ENCODE measurements at places on chromosomes 11 and 22.

DNA sequence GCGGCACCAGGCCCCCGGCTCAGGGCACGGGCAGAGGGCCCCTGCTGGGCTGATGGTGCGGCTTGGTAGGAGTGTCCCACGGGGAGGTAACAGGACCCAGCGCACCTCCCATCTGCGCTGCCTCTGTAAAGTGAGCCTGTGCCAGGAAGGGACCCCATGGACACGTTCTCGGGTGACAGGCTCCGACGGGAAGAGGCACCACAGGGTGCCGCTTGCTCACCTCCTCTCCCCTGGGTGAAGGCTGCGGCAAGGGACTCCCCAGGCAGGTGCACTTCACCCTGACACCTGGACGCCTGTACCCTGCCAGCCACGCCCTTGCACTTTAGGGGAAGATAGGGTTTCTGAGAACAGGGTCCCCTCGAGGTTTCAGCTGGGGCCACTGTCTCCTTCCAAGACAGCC lies 48.1 kb downstream of the SHANK2 start:
- DNase-seq = no peak

- no peak for DNase-seq
These were observed 40.9 kb upstream of the LIPT2 start for GRCh38 chr11:74534216-74534945.

- no peak for DNase-seq
These were observed 18.5 kb downstream of the CD5 start for GRCh38 chr11:61120706-61121191.

- no peak for DNase-seq
These were observed 26.1 kb upstream of the PPP2R1B start for GRCh38 chr11:111792314-111792713.

DNA sequence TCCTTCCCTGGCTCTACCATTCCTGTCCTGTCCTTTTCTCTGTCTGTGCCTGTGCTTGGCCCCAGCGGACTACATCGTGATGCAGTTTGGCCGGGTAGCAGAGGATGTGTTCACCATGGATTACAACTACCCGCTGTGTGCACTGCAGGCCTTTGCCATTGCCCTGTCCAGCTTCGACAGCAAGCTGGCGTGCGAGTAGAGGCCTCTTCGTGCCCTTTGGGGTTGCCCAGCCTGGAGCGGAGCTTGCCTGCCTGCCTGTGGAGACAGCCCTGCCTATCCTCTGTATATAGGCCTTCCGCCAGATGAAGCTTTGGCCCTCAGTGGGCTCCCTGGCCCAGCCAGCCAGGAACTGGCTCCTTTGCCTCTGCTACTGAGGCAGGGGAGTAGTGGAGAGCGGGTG lies 20.4 kb downstream of the TUB start:
- DNase-seq = no peak

DNA sequence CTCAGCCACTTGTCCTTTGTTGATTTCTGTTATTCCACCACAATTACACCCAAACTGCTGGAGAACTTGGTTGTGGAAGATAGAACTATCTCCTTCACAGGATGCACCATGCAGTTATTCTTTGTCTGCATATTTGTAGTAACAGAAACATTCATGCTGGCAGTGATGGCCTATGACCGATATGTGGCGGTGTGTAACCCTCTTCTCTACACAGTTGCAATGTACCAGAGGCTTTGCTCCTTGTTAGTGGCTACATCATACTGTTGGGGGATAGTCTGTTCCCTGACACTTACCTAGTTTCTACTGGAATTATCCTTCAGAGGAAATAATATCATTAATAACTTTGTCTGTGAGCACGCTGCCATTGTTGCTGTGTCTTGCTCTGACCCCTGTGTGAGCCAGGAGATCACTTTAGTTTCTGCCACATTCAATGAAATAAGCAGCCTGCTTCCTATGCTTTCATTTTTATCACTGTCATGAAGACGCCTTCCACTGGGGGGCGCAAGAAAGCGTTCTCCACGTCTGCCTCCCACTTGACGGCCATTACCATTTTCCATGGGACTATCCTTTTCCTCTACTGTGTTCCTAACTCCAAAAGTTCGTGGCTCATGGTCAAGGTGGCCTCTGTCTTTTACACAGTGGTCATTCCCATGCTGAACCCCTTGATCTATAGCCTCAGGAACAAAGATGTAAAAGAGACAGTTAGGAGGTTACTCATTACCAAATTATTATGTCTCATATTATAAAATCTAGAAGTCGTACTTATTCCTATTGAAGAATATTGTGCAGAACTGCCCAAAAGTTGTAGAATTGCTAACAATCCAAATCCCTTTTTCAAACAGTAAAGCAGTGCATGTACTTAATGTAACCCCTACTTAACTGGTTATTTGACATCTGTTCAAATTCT lies 53.2 kb downstream of the OR4C6 start:
- no peak for DNase-seq

- no peak for DNase-seq
These were observed 82.6 kb downstream of the ARHGAP20 start for GRCh38 chr11:110629594-110629993.

GRCh38 chr11:63843041-63843440 lies 4.1 kb downstream of the MARK2 start:
- no peak for DNase-seq

DNA sequence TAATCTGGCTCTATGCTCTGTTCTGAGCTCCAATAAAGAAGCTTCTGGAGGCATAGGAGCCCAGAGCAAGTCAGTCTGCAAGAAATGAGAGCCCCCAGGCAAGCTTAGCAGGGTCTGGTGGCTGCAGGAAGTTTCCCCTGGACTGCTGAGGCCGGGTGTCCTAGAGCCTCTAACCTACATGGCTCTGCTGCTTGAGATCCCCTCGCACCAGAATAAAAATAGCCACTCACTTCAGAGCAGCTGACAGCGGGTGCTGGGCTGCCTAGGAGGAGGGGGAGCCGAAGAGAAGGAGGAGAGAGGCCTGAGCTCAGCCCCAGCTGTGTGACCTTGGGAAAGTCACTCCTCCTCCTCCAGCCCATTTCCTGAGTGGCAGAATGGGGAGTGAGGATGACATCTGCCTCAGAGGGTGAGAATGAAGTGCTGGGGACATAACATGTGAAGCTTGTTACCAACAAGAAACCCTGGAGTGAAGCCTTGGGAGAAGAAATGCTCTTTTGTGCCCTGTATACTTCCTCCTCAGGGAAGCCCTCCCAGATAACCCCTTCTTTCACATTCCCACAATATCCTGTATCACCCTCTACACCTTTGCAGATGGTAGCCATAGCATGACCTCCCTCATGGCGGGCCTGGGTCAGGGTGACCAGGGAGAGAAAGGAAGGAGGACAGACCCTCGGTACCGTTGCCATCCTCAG lies 3.6 kb upstream of the INPP5J start:
- no peak for DNase-seq

DNA sequence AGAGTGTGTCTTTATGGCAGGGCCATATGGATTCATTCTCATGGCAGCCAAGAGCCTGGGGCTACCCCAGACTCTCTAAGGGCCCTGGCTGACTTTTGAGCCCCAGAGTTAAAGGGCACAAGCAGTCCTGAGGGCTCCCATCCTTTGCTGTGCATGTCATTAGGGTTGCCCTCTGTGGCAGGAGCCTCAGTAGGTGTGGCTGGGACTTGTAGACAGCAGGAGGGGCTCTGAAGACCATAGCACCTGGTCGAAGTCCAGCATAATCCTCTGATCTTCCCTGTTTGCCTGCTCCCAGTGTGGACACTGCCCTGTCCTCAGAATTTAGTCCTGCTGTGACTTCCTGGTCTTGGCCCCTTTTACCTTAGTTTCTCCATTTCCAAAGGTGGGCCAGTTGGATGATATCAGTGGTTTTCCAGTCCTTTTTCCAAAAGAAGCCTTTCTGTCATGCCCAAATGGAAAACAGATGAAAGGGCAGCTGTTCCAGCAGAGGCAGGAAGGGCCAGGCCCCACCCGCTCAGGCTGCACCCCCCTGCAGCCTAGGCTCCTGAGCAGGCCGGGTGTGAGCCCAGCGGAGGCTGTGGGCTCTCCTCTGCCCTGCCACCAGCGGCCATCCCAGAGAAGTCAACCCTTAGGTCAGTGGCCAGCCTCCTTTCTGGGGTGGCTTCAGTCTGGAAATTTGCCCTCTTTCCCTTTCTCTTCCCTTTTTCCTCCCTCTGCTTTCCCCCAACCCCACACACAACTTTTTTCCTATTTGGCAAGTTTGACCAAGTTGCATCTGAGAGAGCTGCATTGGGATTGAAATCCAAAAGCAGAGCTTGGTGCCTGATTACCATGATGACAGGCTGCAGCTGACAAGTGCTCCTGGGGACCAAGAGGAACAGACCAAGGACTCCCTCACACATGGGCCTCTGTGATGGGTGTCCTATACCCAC lies 32.8 kb upstream of the SUSD2 start:
- DNase-seq = no peak

GRCh38 chr11:24598641-24599040 lies 101.8 kb downstream of the LUZP2 start:
- no peak for DNase-seq

DNA sequence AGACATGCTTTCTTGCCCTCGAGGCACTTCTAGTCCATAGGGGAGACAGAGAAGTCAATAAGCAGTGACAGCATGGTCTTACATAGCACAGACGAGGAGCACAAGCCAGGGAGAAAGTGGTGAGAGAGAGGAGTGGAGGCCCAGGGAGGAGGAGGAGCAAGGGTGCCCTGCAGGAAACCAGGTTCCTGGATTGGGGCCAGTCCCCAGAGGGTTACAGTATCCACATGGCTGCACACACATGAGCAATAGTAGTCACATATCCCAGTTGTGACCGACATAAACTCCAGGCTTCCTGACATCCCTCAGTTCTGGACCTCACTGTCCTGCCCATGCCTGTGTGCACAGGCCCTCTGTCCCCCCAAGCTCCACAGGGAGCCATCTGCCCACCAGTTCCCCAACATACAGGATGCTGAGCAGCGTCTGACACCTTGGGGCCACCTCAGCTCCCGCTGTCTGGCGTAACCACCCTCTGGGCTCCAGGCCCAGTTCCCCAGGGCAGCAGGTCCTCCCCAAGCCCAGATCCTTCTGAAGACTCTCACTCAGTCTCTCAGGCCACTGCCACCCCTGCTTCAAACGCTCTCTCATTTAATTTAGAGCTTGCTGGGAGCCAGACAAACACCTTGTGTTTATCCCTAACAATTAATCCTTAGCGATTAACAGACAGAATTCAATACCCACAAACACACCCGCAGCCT lies 53.7 kb downstream of the DSCAML1 start:
- DNase-seq = no peak

GRCh38 chr11:31806186-31806927 lies 4.8 kb downstream of the PAX6 start:
- DNase-seq = no peak

- peak; percentile 48 for DNase-seq
These were observed 11.9 kb downstream of the PLAAT2 start for GRCh38 chr11:63551091-63551888.

DNA sequence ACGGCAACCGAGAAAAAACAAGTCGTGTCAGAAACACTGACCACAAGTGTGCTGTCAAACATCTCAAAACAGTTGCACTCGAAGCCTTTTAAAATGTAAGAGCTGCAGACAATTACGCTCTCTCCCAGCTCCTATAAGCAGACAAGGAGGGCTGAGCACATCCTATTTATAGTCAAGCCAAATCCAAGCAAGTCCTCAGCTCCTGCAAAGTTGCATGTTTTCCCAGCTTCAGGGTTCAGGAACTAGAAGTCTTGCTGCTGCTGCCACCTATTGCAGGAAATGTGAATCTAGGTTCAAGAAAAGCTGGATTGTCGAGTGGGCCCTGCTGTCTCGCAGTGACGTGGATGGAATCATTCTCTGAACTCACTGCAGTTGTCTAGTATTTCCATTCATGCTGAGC lies 15.5 kb downstream of the EFCAB6 start:
- no peak for DNase-seq

GRCh38 chr11:71545405-71545966 lies 2.7 kb upstream of the KRTAP5-9 start:
- DNase-seq = no peak

- no peak for DNase-seq
These were observed 21.2 kb downstream of the GRAMD1B start for GRCh38 chr11:123451183-123451781.

- DNase-seq = no peak
These were observed 27.2 kb downstream of the BSX start for GRCh38 chr11:122954455-122954854.

DNA sequence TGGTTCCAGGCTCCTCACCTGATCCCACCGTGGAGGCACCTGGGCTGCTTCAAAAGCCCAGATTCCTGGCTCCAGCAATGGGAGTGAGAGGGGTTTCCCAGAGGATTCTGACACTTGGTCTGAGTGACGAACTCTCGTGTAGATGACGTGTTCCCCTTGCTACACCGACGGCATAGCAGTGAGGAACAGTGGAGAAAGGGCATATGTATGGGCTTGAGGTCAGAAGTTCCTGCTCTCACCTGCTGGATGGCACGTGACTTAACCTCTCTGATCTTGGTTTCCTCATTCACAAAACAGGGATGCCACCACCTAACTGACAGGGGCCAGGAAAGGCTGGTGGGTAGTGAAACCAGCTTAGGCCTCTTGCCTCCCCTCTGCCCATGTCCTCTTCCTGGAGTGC lies 30.0 kb upstream of the ARFGAP3 start:
- DNase-seq = no peak

DNA sequence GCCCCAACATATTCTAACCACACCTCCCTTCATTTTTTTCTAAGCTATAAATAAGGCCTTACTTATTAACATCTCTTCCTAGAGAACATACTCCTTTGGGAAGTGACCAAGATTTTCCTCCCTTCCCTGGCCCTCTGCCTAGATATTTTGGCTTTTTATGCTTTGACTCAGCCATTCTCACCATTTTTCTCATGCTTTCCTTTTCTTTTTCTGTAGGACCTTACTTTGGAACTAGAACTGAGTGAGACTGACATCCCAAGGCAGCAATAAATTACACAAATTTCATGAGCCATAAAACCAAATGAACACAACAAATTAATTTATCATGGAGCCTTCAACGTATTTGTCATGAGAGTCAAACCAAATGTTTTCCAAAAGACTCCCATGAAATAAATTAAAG lies 142.7 kb upstream of the CTSC start:
- DNase-seq = no peak

GRCh38 chr22:36052505-36052941 lies 23.9 kb upstream of the RBFOX2 start:
- DNase-seq = no peak

DNA sequence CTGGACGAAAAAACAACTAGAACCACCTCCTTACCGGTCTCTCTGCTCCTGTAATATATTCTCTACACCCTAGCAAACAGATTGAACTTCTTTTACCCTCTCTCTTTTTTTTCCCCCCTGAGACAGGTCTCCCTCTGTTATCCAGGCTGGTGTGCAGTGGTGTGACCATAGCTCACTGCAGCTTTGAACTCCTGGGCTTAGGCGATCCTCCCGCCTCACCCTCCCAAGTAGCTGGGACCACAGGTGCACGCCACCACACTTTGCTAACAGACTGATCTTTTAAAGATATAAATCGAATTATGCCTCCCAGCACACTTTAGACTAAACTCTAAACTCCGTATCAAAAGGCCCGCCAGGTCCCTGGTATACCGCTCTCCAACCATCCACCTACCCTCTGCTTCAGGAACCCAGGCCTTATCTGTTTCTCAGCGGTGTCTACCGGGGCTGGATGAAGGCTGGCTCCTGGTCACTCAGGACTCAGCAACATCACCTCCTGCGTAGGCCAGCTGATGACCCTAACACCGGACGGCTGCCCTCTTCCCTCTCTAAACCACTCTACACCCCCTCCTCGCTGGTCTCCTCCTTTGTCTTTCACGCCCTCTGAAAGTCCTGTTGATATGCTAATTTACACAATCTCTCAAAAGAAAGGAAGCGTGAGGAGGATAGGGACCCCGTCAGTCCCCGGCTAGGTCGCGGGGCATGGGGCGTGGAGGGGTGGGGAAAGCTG lies 745 bp downstream of the C22orf39 start:
- no peak for DNase-seq

- DNase-seq = peak; percentile 43
These were observed 1.8 kb downstream of the SYTL2 start for GRCh38 chr11:85809191-85809590.

GRCh38 chr11:80007616-80008015 lies 566.8 kb upstream of the TENM4 start:
- no peak for DNase-seq

Measured in stimulated activated naive CD4-positive, alpha-beta T cell (primary cell).